Sigmoid colon (tissue), 7 donors: ENCODE measurements at places on chromosomes 13 and 19. TPM values are rescaled to one million over a fixed set of nuclear protein-coding genes. Genes with fewer than 3 reads are reported as not detected.
A peak's percentile ranks its signal among the peaks of the same experiment; 100 is the strongest.

The SHANK1 gene
- 1.2 TPM for total RNA-seq

The APOC4 gene
- total RNA-seq: not detected

The ZNF878 gene
- 0.54 TPM for total RNA-seq

The BRCA2 gene
- total RNA-seq: 0.71 TPM

The SPIB gene
- not detected for total RNA-seq

The PCDH8 gene
- under 0.01 TPM for total RNA-seq

DNA sequence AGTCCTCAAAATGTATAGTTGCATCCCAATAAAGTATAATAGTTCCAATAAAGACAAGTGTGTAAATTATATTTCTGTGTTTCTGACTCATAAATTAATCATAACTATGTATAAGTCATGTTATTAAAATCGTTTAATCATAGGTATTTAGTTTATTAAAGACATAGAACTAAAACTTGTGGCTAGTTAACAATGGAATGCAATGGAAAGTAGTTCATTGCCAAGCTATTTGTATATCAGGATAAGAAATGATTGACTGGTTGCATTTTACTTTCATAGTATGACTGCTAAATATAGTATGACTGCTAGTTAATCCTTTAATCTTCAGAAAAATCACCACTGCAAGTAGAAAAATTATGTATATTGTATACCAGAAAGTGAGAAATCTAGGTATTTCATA lies 16.9 kb downstream of the COG3 start:
- no peak overlapping the region for H3K27ac ChIP-seq
- peaks cover 4% of the 10 kb centered on the region for H3K36me3 ChIP-seq
- no peaks in the 10 kb centered on the region for H3K4me1 ChIP-seq
- H3K27me3 ChIP-seq: no peaks in the 10 kb centered on the region
- DNase-seq: no peak

- DNase-seq: peak; percentile 72
- H3K4me3 ChIP-seq: peak within 1 kb of the TSS; percentile 25
- H3K36me3 ChIP-seq: no peaks in the 10 kb centered on the region
- peaks cover 39% of the 10 kb centered on the region for H3K27me3 ChIP-seq
- peaks cover 14% of the 10 kb centered on the region for H3K4me1 ChIP-seq
These were observed at the start of gene FUT1 for GRCh38 chr19:48752496-48753365. TSS of gene FUT1 (minus strand) at chr19:48752641. CDS start at chr19:48751281, 1,360 bp downstream.

GRCh38 chr13:109783447-109783814 lies 3.0 kb downstream of the IRS2 start:
- peak overlapping the region; percentile 79 for H3K27ac ChIP-seq
- peaks cover 67% of the 10 kb centered on the region for H3K4me1 ChIP-seq
- no peak for DNase-seq
- peak overlapping the region; percentile 92 for H3K4me3 ChIP-seq
- H3K27me3 ChIP-seq: no peaks in the 10 kb centered on the region

- DNase-seq: no peak
- no peaks in the 10 kb centered on the region for H3K36me3 ChIP-seq
- no peak overlapping the region for H3K27ac ChIP-seq
- H3K4me1 ChIP-seq: no peaks in the 10 kb centered on the region
- H3K27me3 ChIP-seq: no peaks in the 10 kb centered on the region
These were observed 32.3 kb downstream of the SPATA13 start for GRCh38 chr13:24192811-24193162.

DNA sequence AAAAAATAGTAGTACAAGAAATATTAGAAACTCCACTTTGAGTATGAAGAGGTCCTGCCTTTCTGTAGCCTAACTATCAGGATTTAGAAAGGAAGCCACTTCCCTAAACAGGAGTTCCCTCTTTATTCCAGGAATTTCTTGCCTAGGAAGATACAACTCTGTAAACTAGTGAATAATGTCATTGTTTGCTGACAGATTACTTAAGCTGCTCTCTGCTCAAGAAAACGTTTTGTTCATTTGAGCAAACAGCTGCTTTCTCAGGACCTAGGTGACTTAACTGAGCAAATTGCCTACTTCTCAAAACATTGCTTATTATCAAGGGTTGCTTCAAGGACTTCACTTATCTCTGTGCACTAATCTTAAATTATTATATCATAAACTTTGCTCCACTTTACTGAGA lies 1419.4 kb upstream of the SLC10A2 start:
- H3K4me3 ChIP-seq: no peak overlapping the region
- no peak for DNase-seq
- no peak overlapping the region for H3K27ac ChIP-seq
- no peaks in the 10 kb centered on the region for H3K36me3 ChIP-seq
- no peaks in the 10 kb centered on the region for H3K27me3 ChIP-seq

GRCh38 chr19:7923295-7924191 lies 2.4 kb downstream of the CTXN1 start:
- DNase-seq: peak; percentile 91
- no peaks in the 10 kb centered on the region for H3K4me1 ChIP-seq
- peak overlapping the region; percentile 94 for H3K27ac ChIP-seq
